ENCODE measurements at places on chromosomes 6 and 20. TPM values are rescaled to one million over a fixed set of nuclear protein-coding genes. Genes with fewer than 3 reads are reported as not detected.

DNA sequence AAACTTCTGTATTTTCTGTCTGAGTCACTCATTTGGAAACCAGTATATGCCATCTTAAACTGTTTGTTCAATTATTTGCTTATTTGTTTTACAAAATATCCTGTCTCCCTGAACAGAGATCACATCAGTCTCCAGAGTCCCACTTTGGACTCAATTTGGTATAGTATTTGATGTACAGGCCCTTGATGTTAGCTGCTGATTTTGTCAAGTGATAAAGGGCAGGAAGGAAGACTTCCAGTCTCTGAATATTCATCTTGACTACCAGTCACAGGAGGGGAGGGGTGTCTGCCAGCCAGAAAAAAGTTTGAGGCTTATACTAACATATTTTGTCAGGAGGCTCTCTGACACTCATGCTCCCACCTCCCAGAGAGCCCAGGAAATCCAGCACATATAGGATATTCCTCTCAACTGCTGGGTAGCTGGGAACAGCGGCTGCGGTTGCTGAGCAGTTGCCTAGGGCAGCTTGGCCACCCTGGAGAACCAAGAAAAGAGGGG is 376.8 kb upstream of the RUNX2 start:
- H3K36me3 ChIP-seq, result peaks cover 46% of the 10 kb centered on the region
- no peak for DNase-seq
- no peak overlapping the region for H3K27ac ChIP-seq
- no peak overlapping the region for H3K4me3 ChIP-seq
- no peaks in the 10 kb centered on the region for H3K4me1 ChIP-seq
- H3K27me3 ChIP-seq, result no peaks in the 10 kb centered on the region

TNXB gene
- total RNA-seq, result 231 TPM

- H3K27ac ChIP-seq, result no peak overlapping the region
- H3K4me1 ChIP-seq, result no peaks in the 10 kb centered on the region
- no peaks in the 10 kb centered on the region for H3K36me3 ChIP-seq
Observed at GRCh38 chr6:119742188-119742803, 392.7 kb upstream of the MAN1A1 start.

TIAM2 gene
- total RNA-seq, result 9.2 TPM

GCM1 gene
- total RNA-seq, result not detected

DNA sequence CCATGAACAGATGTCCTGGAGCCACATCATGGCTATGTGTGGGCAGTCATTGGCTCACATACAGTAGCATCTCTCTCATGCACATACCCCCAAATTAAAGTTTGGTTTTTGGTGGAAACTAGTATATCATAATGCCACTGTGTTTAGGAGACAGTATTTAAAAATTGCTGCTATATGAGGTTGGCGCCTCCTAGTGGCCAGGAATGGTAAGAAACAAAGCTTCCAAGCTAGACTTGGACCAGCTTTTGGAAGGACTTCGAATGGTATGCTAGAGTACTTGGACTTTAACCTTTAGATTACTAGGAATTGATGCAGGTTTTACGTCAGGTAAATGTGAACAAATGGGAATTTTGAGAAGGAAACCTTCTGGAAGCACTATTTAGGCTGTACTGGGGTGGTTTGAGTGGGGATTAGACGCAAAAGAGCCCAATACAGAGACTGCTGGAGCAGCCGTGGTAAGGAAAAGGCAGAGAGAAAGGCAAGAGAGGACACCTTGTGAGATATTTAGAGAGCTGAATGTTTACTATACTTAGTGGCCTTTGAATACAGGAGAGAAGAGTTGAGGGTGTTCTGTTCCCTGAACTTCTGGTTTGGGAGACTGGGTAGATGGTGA is 23.8 kb downstream of the PRSS35 start:
- H3K4me3 ChIP-seq, result no peak overlapping the region
- H3K27ac ChIP-seq, result no peak overlapping the region
- no peaks in the 10 kb centered on the region for H3K36me3 ChIP-seq
- no peaks in the 10 kb centered on the region for H3K4me1 ChIP-seq
- peak; percentile 59 for DNase-seq

- H3K27me3 ChIP-seq, result peaks cover 3% of the 10 kb centered on the region
- no peak overlapping the region for H3K4me3 ChIP-seq
- DNase-seq, result no peak
- no peaks in the 10 kb centered on the region for H3K36me3 ChIP-seq
- no peaks in the 10 kb centered on the region for H3K4me1 ChIP-seq
Observed at GRCh38 chr6:10315034-10315433, 99.8 kb downstream of the TFAP2A start.
